ENCODE measurements at places on chromosomes 2 and 18.

DNA sequence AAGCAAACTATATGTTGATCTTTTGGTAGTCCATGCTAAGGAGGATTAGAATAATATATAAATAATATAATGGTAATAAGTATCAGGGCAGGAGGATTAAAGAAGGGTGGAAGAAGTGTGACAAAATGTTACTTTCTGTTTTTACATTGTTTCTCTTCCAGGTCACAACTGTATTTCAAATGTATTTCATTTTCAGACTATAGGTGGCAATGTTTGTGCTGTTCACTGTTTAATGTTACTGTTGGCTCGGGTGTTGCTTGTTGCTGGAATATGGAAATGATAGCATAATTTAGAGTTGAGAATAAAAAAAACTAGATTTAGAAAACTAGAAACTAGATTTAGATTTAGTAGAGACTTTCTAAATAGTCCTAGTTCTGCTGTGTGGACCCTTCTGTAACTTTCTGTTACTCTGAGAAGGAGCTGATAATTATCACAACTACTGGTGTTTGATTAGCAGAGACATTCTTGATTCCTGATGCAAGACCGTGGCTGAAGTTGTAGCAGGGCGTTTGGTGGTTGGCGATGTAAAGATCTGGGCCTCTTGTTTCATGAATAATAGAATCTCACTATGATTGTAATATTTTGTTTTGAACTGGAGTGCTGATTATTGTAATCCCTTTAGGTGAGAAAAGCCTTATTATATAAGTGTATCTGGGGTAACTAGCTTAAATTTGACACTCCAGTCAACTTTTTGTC lies 7.9 kb downstream of the NEDD4L start:
- DNase-seq: no peak

GRCh38 chr2:197075754-197076337 lies 149.3 kb upstream of the PGAP1 start:
- DNase-seq: no peak

- DNase-seq: no peak
Observed at GRCh38 chr2:216340280-216340631, 32.0 kb downstream of the MARCHF4 start.

DNA sequence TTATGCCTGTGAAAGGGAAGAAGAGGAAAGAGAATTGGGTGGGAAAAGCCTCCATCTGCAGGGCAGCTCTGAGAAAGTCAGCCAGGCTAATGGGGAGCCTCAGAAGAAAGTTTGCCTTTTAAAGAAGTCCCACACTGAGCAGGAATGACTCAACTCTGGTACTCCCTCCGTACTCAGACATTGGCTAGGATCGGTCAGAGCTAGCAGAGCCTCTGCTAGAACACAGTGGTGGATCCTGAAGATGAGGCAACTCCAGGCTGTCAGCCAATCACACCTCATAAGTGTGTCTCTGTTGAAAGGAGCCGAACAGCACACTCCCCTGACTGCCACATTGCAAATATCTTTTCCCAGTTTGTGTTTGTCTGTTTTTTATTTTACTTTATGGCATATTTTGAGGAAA lies 96.9 kb downstream of the HNRNPLL start:
- DNase-seq: no peak

- no peak for DNase-seq
Observed at GRCh38 chr2:8319219-8319618, 362.6 kb upstream of the ID2 start.

GRCh38 chr2:105814291-105814940 lies 69.7 kb downstream of the NCK2 start:
- no peak for DNase-seq

DNA sequence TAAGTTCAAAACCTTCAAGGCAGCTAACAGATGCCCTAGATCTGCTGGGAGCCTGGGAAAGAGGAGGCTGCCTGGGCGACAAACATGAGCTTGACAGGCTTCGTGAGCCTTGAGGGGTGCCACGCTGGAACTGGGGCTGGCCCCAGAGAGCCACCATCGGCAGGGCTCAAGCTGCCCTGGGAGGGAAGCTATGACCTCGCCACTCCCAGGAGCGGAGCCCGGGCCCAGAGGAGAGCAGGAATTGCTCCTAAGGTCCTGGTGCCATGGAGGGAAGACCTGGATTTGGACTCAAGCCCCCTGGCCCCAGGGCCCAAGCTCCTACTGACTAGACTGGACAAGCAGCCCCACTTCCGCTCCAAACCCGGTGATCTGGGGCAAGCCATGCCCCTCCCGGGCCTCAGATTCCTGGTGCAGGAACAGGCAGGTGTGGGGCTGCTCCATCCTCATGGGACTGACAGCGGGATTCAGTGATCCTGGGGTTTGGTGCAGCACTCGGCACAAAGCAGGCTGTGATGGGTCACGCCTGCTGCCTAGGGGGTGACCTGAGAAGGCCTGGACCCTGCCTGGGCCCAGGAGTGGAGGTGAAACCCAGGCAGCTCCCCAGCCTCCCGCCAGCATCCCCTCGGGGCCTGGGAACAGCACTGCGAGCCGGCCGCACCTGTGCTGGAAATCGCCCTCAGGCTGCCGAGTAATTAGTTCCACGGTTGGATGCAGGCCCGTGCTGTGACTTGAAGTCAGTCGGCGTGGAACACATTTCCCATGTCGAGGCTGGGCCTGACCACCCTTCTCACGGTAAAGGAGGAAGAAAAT lies 246.9 kb downstream of the NDUFA10 start:
- no peak for DNase-seq

DNA sequence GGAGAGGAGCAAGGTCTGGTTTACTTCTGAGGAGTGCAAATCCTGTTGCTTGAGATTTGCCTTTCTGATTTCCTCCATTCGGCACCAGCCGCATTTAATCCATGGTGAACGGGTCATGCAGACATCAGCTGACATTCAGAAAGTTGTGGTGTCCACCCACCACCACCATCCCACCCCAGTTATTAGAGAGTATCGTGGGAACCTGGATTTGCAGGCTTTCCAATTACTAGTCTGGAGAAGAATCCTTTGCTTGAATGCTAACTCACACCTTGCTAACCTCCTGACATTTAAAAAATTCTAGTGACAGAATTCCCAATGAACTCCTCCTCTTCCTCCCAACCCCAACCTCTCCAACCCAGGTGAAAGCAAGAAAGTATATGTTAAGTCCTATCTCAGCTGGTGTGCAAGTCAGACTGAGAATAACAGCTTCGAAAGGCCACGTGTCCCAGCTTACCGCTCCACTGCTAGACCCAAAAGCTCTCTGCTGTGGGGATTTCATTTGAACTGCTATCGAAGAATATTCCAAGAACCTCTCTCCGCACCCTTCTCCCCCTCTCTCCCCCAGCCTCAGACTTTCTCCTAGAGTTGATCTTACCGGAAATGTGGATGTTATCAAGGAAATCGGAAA lies 17.7 kb downstream of the BCL11A start:
- no peak for DNase-seq

DNA sequence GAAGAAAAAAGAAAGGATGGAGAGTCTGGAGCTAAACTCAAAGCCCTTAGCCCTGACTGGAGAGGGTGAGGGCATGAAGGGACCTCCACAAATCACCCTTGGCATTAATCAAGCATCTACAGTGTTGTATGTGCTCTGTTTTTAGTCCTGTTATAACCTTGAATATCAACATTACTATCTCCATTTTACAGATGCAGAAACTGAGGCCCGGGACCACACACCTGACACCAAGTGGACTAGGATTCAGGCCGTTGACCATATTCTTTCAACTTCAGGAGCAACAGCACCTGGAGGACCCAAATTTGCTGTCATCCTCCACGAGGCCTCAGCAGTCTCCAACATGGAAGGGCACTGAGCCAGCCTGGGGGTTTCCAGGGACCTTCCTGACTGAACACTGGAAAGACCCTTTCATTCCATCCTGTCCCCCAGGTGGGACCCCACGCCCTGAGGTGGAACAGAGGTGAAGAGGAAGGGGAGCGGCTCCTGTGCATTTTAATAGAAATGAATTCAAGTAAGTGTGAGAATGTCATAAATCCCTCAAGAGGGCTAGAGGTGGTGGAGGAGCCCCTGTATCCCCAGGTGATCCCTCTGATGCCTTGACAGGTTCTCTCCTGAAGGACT lies 41.0 kb downstream of the SERTAD2 start:
- DNase-seq: no peak

DNA sequence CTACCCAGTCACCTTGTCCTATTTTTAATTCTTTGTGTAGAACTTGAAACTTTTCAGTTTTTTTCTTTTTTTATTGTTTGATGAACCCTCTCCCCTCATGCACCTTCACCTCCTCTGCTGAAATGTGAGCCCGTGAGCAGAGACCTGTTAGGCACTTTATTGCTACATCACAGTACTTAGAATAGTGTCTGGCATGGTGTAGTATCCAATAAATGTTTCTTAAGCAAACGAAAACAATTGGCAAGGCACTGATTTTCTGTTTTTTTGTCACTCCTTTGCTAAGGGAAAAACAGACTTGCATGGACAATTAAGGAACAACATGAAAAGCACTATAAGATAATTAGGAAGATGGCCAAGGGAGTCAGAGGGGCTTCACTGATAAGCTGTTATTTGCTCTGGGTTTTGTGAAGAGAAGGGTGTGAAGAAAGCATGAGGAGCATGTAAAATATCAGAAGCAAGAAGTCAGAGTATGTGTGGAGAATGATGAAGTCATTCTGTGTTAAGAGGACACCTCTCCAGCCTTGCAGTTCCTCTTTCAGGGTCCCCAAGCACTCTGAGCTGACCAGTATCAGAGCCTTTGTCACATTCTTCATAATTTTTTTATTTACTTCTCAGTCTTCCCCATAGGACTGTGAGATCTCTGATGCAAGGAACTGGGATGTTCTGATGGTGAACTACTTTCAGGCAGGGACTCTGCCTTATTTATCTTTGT lies 99.7 kb upstream of the CAVIN2 start:
- no peak for DNase-seq

- no peak for DNase-seq
Observed at GRCh38 chr18:3466872-3467271, 16.9 kb downstream of the TGIF1 start.

DNA sequence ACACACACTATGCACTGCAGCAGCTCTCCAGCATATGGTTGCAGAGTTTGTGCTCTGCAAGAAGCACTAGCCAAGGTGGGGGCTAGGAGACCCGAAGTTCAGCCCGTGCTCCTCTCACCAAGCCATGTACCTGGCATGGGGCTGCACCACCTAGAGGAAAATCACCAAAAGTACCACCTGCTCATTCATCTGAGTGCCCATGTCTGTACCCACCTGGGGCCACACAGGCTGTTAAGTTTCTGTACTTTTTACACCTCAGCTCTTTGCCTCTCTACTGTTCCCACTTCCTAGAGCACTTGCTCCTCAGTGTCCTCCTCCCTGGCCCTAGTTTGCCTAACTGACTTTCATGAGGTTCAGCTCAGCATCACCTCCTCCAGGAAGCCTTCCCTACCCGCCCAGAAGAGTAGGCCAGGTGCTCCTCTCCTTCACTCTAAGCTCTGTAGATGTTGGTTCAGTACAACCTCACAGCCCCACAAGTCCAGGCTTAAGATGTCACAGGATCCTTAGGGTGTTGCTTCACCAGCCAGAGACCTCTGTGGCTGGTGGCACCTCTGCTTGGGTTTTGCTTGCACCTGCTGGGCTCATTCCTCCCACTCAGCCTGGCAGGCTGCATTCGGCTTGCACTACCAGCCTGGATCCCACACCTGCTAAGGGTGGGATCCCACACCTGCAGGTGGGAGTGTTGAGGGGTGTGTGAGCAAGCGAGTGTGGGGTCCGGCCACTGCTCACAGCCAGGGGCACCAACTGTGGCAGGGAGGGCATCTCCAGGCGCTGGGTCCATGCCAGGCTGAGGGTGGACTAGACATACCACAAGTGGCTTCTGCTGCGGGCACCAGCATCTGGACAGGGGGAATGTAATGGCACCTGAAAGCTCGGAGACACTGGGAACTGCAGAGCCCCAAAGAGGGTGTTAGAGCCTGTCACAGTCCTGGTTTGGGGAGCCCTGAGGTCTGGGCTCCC lies 10.2 kb upstream of the TFCP2L1 start:
- DNase-seq: no peak

DNA sequence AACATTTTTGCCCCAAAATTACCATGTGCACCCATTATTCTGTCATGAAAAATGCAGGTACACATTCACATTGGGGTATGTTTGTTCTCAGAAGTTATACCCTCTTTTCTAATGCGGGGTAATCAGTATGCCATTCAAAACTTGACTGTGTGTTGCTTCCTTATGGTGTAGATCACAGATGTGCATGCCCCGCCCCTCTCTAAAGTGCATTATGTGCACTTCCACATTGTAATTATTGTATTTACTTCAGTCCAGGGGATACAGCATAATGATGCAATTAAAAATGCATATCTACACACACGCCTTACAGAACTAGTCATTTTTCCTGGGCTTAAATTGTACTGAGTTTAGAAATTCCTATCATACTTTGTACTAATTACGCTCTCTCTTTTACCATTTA lies 48.8 kb downstream of the SLC9A2 start:
- DNase-seq: no peak

GRCh38 chr2:46164529-46165301 lies 132.5 kb upstream of the EPAS1 start:
- no peak for DNase-seq

DNA sequence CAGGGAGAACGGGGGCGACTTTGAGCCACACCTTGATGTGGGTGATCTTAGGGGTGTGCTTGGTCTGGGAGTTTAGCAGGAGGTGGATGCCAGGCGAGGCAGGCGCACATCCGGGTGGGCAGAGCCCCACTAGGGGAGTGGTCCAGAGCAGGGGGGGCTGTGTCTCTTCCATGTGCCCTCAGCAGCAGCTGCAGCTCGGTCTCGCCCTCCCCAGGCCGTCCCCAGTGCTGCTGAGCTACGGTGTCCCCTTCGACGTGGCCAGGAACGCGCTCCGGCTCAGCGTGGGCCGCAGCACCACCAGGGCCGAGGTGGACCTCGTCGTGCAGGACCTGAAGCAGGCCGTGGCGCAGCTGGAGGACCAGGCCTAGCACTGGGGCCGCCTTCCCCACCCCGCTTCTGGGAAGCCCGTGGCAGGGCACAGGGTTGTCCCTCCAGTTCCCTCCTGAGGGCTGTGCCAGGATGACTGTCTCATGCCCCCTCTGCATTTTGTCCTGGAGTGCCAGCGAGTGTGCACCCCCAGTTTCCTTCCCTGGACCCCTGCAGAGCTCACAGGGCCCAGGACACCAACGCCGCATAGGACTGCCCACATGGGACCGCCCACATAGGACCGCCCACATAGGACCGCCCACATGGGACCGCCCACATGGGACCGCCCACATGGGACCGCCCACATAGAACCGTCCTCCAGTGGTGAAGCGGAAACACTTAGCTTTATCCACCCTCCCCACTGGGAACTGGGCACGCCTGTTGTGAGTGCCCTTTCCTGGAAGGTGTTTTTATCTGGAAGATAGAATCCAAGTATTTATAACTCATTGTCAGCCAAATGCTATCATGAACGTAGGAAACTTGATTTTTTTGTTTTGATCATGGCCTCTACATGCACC lies 1.9 kb upstream of the ESPNL start:
- no peak for DNase-seq

GRCh38 chr2:42804338-42804737 lies 12.0 kb upstream of the HAAO start:
- no peak for DNase-seq

DNA sequence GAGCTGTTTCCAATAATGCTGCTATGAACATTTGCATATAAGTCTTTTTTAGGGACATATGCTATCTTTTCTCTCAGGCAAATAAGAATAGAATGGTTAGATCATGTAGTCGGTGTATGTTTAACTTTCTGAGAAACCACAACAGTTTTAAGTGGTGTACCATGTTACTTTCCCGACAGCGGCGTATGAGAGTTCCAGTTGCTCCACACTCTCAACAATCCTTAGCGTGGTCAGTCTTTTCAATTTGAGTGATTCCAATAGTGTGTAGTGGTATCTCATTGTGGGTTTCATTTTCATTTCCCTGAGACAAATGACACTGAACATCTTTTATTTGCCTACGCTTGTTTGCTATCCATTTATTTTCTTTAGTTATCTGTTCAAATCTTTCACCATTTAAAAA lies 149.5 kb downstream of the ACOXL start:
- DNase-seq: no peak
